ENCODE measurements at places on chromosomes 4 and X.

- no peak for DNase-seq
These were observed 161.0 kb downstream of the CPEB2 start for GRCh38 chr4:15163284-15163645.

GRCh38 chr4:52911684-52912294, 49.7 kb downstream of the RASL11B start:
- DNase-seq = peak; percentile 53

GRCh38 chrX:132677233-132677716, 188.4 kb upstream of the MBNL3 start:
- no peak for DNase-seq

DNA sequence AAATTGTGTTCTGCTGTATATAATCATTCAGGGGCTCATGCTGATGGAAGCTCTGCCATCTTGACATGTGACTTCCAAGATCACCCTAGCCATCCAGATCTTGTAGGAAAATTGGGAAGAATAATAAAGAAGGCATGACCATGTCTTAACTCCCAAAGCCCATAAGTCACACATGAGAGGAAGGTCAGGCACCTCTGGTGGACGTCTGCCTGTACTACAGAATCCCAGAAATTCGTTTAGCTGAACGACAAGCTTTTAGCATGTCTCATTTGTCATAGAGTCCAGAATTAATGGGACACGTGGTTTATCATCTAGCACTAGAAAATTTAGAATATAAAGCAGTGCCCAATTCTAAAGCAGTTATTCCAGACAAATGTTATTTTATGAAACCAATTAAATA, 212.7 kb downstream of the CENPC start:
- DNase-seq = no peak

GRCh38 chrX:9503261-9503660, 38.4 kb downstream of the TBL1X start:
- DNase-seq = no peak

GRCh38 chr4:145043306-145043705, 54.7 kb downstream of the ANAPC10 start:
- DNase-seq = no peak

- DNase-seq = no peak
These were observed 45.0 kb downstream of the APBB2 start for GRCh38 chr4:41169256-41169800.

All from NCI-H1930 (cell line).